Natural killer cell (primary cell): ENCODE measurements at places on chromosomes 13 and 19.
A peak's percentile ranks its signal among the peaks of the same experiment; 100 is the strongest.

DNA sequence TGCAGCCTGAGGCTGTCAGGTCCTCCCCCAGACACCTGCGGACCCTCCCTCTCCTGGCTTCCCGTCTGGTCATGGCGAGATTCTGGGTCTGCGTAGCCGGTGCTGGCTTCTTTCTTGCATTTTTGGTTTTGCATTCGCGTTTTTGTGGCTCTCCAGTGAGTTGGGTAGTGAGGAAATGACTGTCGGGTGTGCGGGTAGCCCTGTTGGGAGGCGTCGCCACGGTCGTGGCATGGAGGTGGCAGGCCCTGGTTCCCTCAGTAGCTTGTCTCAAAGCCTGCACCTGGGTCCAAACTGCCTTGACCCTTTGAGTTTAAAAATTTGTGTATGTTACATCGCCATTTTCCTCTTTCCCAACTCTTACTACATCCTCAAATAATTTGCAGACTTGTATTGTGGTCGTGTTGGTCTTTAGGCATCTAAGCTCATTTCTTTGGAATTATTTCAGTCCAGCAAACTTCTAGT, 344 bp downstream of the NHLRC3 start:
- DNase-seq = peak; percentile 76
- H3K27me3 ChIP-seq = no peaks in the 10 kb centered on the region
- peaks cover 4% of the 10 kb centered on the region for H3K4me1 ChIP-seq
- peak overlapping the region; percentile 92 for H3K27ac ChIP-seq
- peaks cover 4% of the 10 kb centered on the region for H3K36me3 ChIP-seq

- H3K36me3 ChIP-seq = no peaks in the 10 kb centered on the region
- H3K27ac ChIP-seq = no peak overlapping the region
- DNase-seq = peak; percentile 73
- no peak overlapping the region for H3K4me3 ChIP-seq
- H3K4me1 ChIP-seq = peaks cover 10% of the 10 kb centered on the region
Measured at GRCh38 chr19:4233282-4233853, 4.0 kb downstream of the EBI3 start.

GRCh38 chr13:91264484-91264883, 83.0 kb upstream of the MIR17HG start:
- H3K36me3 ChIP-seq = no peaks in the 10 kb centered on the region
- no peak overlapping the region for H3K27ac ChIP-seq
- no peaks in the 10 kb centered on the region for H3K27me3 ChIP-seq

DNA sequence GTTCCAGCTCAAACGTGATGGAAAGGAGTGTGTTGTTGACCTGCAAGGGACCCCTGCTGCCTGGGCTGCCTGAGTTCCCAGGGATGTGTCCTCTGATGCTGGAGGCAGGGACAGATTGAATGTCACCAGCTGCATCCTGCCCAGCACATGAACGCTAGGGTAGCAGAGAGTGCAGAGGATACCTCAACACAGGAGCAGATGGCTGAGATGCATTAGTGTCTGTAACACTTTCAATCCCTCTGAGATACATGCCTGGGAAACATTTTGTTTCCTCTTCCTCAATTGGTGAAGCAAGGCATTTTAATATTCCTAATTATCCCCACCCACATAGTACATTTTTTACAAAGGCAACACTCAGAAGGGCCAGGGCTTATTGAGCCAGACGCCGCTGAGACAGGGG, 106.4 kb upstream of the UBL3 start:
- no peak for DNase-seq
- no peaks in the 10 kb centered on the region for H3K36me3 ChIP-seq
- H3K27me3 ChIP-seq = no peaks in the 10 kb centered on the region
- H3K4me1 ChIP-seq = peaks cover 9% of the 10 kb centered on the region
- H3K27ac ChIP-seq = no peak overlapping the region

- peak; percentile 97 for DNase-seq
- H3K4me3 ChIP-seq = peak within 1 kb of the TSS; percentile 60
- H3K27me3 ChIP-seq = no peaks in the 10 kb centered on the region
- H3K4me1 ChIP-seq = peaks cover 12% of the 10 kb centered on the region
- H3K36me3 ChIP-seq = no peaks in the 10 kb centered on the region
- H3K27ac ChIP-seq = peak within 1 kb of the TSS; percentile 80
Measured at GRCh38 chr13:52454820-52455676, at the start of gene CKAP2. CKAP2 (plus strand) TSS chr13:52455478; CDS start chr13:52455557, 79 bp downstream.
